CD8-positive, alpha-beta memory T cell (primary cell): ENCODE measurements at places on chromosomes 2 and 18.

- no peak for DNase-seq
- H3K4me3 ChIP-seq = no peak overlapping the region
- no peaks in the 10 kb centered on the region for H3K27me3 ChIP-seq
- H3K27ac ChIP-seq = no peak overlapping the region
- no peaks in the 10 kb centered on the region for H3K36me3 ChIP-seq
- no peaks in the 10 kb centered on the region for H3K4me1 ChIP-seq
Measured at GRCh38 chr2:29224693-29225551, 109.7 kb downstream of the CLIP4 start.

DNA sequence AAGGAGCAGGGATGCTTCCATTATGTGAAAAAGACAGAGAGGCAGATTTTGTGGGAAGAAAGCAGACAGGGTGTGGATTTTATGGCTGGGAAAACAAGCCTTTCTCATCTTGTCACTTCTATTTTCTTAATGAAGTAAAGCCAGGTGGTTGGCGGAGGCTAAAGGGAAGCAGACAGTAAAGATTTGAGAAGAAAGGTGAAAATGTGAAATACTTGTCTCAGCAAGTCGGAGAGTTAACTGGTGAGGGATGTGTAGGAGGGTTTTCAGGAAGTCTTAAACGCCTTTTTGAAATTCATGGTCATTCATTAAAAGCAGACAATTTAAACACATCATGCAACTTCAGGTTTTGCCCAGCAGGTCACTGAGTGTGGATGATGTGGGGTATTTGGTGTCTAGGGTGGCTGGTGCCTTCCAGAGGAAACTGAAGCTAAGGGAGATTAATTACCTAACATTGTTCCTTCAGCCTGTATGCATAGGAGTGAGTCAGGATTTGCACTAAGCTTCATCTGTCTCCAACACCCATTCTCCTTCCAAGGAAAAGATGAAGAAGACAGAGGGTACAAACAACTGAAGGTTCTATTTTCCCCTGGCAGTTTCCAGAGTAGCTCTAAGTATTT lies 20.7 kb downstream of the SLC14A2 start:
- no peaks in the 10 kb centered on the region for H3K27me3 ChIP-seq
- no peak overlapping the region for H3K4me3 ChIP-seq
- DNase-seq = no peak
- no peaks in the 10 kb centered on the region for H3K4me1 ChIP-seq
- no peaks in the 10 kb centered on the region for H3K36me3 ChIP-seq

DNA sequence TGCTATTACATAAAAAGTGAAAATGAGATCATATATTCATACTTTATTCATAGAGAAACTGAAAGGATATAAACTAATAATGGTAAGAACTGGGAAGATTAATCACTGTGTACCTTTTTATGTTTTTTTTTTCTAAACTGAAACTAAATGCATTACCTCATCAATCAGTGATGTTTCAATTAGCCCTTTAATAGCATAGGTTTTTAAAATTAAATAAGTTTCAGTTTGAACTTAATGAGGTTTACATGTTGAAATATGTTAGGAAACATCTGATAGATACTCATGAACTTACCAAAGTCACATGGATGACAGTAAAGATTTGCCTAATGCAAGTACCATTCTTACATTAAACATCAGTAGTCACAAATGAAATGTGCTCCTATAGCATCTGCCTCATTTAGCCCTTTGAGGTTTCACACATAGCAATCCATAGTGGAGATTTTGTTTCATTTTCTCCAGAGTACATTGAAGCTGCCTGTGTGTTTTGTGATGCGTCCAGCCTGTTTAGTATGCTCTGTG lies 8.9 kb downstream of the MAPRE2 start:
- H3K27me3 ChIP-seq = no peaks in the 10 kb centered on the region
- no peak overlapping the region for H3K4me3 ChIP-seq
- DNase-seq = no peak

DNA sequence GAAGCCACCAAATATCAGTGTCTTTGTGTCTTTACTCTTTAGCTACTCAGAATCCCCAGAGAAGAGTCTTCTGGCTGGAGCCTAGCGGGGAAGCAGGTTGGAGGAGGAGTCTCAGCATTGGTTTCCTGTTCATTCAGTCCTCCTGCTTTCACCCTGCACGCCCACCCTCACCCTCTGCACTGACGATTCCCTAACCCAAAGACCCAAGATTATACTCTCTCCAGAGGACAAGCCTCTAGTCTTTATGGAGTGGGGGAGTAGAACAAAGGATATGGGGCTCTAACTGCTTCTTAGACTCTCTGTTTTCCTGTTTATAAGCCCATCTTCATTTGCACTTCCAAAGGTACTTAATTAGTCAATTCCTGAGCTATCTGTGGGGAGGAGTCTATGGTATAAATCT lies 338.8 kb downstream of the AGPS start:
- no peak overlapping the region for H3K27ac ChIP-seq
- no peaks in the 10 kb centered on the region for H3K4me1 ChIP-seq
- no peak for DNase-seq

DNA sequence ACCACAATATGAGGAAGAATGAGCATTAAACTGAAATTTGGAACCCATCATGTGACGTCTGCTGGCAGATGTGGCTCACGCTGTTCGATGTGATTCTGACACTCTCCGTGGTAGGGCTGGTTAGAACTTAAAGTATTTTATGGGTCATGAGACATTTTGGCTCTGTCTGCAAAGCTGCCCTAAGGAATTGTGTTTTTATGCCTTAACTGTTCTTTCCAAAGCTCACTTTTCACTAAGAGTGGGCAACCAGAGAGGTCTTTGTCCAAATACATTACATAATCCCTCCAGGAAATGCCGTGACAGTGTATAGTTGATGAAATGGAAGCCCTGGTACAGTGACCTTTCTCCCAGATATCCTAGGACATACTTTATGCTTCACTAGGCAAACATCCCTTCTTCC lies 119.1 kb downstream of the AQP4 start:
- no peak overlapping the region for H3K27ac ChIP-seq
- no peak for DNase-seq
- H3K4me1 ChIP-seq = no peaks in the 10 kb centered on the region
- no peak overlapping the region for H3K4me3 ChIP-seq
